Activated CD4-positive, CD25-positive, alpha-beta regulatory T cell treated with anti-CD3 and anti-CD28 coated beads, Interleukin-2, amount 50 U/mL, for 24 hours (primary cell): ENCODE measurements at places on chromosomes 4 and X.

- ATAC-seq, result no peak
These were observed 78.9 kb downstream of the RRAGB start for GRCh38 chrX:55796496-55796895.

DNA sequence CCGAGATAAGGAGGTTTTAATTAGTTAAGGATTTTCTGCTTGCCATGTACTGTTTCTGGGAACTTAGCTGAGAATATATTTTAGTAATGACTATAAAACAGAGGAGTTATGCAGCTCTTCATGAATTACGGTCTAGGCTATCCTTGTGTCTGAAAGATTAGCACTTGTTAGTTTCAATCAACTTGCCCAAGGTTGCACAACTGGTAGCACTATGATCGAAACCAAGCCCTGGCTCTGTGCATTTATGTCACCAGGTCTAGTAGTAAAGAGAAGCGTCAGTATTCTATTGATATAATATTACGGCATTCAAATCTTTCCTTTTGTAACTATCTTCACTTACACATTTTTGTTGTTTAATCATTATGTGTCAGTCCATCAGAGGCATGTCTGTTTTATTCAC lies 176.0 kb downstream of the TLL1 start:
- ATAC-seq, result no peak

GRCh38 chr4:1765409-1766072 lies 27.6 kb upstream of the FGFR3 start:
- ATAC-seq, result no peak

DNA sequence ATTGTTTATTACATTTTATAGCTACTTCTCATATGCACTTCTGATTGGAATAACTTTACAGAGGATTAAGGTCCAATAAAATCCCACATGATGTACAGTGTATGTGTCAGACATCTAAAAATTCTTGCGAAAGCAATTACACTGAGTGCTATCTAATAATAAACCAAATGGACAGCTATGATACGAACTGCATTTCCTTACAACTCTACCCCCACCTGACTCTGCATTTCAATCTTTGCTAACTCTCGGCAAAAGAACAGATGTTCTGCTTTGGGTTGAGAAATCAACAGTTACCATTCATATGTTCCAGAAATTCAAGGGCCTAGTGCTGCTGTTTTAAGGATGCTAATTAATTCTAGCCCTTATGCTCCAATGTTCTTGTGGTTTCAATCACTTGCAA lies 287.9 kb upstream of the NOCT start:
- ATAC-seq, result no peak

DNA sequence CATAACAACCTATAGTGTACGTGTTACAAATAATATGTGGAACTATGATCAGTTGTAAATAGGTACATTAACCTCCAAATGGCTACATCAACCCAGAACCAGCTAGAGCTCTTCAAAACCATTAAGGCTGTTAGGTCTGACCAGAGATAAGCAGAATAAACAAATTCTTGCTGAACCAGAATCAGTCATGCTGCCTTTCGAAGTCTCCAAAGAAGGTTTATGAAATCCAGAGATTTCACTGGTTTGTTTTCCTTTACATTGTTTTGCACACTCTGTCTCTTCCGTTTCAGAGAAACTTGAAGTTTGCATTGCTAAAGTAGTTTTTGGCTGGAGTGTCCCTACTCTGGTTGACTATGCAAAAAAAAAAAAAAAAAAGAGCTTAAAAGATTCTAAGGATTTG lies 177.3 kb upstream of the SLIT2 start:
- ATAC-seq, result no peak
